ENCODE measurements at places on chromosomes 5 and 9.

- DNase-seq: no peak
Measured at GRCh38 chr5:129135633-129136032, 41.1 kb downstream of the ISOC1 start.

GRCh38 chr5:37606632-37607248, 227.6 kb downstream of the WDR70 start:
- no peak for DNase-seq

- no peak for DNase-seq
Measured at GRCh38 chr5:6926491-6927038, 213.3 kb downstream of the TENT4A start.

DNA sequence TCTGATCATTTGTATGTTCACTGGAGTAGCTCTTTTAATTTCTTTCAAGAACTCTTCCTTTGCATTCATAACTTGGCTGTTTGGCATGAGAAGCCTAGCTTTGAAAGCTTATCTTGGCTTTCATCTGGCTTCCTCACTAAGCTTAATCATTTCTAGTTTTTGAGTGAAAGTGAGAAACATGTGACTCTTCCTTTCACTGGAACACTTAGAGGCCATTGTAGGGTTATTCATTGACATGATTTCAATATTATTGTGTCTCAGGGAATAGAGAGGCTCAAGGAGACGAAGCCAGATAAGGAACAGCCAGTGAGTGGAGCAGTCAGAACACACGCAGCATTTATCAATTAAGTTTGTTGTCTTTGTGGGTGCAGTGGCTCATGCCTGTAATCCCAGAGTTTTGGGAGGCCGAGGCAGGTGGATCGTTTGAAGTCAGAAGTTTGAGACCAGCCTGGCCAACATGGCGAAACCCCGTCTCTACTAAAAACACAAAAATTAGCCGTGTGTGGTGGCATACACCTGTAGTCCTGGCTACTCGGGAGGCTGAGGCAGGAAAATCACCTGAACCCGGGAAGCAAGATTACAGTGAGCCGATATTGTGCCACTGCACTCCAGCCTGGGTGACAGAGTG, 98.3 kb downstream of the UGCG start:
- DNase-seq: no peak

DNA sequence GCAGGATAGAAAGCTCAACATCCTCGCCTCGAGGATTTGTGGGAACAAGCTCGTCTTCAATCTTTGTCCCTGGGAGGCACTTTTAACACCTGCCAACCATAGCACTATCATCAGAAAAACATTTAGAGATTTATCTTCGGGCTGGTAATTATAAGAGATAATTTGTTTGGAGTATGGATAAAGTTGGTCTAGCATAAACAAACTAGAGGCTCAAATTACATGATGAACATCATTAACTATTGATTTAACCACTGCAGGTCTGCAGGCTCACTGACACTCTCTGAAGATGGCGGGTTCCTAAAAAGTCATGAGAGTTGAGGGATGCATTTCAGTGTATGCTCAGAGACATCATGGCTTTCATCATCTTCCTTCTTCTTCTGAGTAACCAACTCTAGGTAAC, 25.8 kb upstream of the PCA3 start:
- DNase-seq: no peak

DNA sequence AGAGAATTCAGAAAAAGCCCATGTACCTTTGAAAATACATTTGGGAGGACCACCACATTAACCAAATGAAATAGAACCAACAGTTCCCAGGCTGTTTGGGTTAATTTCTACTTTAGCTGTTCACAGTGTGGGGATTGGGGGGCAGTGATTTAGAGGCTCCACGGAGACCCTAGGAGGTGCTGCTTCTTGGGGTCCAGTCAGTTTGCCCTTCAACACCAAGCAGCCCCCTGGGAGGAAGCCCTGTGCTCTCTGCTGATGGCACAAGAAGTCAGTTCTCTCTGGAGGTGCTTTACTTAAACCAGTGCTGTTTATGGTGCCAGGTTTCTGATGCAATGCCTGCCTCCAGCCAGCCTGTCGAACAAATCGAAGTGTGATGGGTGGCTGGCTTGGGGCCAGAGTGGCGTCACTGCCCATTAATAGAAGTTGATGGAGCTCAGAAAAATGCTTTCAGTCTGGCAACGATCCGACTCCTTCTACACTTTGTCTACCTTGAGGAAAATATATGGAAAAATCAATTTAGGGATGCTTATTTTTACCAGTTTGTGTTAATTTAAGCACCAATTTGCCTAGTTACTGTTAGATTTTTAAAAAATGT, 134.0 kb downstream of the SNX18 start:
- peak; percentile 79 for DNase-seq

DNA sequence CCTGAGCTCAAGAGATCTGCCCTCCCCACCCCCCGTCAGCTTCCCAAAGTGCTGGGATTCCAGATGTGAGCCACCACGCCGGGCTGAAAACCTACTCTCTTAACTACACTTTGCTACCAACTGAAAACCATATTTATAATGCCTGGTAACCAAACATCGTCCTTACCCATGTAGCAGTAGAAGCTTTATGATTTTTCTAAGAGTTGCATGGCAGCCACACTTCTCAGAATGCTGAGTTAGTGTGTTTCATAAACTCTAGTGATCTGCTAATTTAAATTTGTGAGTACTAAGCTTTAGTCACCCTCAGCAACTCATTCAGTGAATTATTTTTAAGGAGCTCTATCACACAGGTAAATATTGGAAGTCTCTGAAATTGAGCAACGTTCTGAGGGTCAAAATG, 478.4 kb downstream of the KDM4C start:
- no peak for DNase-seq

- no peak for DNase-seq
Measured at GRCh38 chr9:83339435-83339834, 198.8 kb downstream of the FRMD3 start.

- no peak for DNase-seq
Measured at GRCh38 chr9:72477930-72478518, 43.4 kb upstream of the TMC1 start.

DNA sequence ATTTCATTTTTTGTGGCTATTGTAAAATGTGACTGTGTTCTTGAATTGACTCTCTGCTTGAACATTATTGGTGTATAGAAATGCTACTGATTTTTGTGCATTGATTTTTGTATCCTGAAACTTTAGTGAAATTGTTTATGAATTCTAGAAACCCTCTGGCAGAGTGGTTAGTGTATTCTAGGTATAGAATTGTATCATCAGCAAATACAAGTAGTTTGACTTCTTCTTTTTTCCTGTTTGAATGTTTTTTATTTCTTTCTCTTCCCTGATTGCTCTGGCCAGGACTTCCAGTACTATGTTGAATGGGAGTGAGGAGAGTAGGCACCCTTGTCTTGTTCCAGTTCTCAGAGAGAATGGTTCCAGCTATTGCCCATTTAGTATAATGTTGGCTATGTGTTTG, 88.8 kb upstream of the HMHB1 start:
- no peak for DNase-seq

- DNase-seq: no peak
Measured at GRCh38 chr9:88814577-88814976, 176.7 kb upstream of the S1PR3 start.

- no peak for DNase-seq
Measured at GRCh38 chr9:104836767-104837166, 72.8 kb downstream of the NIPSNAP3B start.

GRCh38 chr5:167598166-167598565, 693.3 kb upstream of the WWC1 start:
- DNase-seq: no peak

DNA sequence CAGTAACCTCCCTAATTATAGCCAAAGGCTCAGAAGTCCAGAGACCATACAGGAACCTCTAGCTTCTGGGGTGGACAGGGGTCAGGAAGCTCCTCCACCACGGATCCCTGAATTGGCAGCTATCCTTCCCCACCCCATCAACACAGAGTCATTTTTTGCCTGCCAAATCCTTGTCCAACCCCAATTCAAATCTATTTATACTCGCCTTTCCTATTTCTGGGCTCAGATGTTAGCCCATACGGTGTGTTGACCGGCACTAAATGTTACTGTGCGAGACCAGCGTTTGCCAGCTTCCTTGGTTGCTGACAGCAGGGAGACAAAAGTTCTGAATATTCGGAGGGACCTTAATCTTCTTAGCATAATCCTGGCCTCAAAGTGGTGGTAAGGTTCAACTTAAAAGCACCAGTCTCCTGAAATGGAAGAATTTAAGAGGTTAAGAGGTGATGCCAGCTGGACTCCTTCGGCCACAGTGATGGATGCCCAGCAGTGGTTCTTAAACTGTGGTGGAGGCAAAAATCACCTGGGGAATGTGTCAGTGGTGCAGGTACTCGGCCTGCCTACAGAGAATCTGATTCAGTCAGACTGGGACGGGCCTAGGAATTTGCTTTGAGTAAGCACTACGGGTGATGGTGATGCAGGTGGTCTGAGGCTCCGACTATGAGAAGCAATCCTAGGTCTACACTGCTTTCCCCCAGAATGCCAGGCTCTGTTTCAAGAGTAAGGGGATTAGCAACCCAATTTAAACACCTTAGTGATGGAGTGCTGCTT, 204.8 kb upstream of the MEF2C start:
- DNase-seq: no peak

GRCh38 chr9:121691890-121692289, 40.5 kb downstream of the DAB2IP start:
- DNase-seq: no peak

- no peak for DNase-seq
Measured at GRCh38 chr5:59819806-59820205, 73.7 kb downstream of the PDE4D start.

DNA sequence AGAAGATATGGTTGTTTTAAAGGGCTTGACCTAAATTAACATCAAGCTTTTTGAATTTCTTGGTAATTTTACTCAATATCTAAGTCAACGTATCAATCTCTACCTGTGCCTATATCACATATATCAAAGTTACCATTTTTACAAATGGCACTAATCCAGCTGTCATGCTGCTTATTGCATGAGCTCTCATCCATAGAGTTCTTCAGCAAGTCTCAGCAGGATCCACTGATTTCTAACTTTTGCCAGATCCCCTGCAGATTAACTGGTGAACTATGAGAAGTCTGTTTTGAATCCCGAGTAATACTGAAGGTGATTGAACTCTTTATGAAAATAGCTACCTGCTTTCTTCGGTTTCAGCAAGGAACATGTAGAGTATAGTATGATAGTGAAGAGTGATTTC, 1239.8 kb upstream of the ACO1 start:
- DNase-seq: no peak

DNA sequence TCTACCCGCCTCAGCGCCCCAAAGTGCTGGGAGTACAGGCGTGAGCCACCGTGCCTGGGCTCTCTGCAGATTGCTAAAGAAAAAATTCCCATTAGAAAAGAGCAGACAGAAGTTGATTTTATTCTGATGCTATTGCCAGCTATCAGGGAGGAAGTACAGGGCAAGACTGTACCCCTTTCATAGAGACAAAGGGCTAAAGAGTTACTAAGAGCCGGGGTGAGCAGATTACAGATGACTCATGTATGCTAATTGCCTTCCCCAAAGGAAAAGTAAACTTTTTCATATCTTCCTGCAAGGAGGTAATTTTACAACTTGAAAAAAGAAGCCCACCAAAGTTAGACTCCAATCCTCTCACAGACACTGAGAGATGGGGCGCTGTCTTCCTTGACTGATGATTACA, 42.3 kb upstream of the MCTP1 start:
- no peak for DNase-seq

GRCh38 chr9:84340535-84340934, at the start of gene SLC28A3:
Gene SLC28A3 (minus strand): TSS chr9:84340758. CDS start chr9:84340633, 125 bp downstream.
- DNase-seq: no peak

DNA sequence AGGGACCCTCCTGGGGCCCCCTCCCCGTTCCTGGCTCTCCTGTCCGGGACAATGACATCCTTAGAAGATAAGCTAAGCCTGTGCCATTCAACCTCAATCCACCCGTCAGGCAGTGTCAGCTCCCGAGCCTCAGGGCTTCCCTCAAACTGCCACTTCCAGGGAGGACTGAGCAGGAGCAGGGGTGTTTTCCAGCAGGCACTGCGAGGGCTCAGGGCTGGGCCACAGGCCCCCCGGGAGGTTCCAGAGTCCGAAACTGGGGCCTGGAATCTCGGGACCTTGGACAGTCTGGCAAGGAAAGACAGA, 26.2 kb downstream of the LHX3 start:
- DNase-seq: no peak

DNA sequence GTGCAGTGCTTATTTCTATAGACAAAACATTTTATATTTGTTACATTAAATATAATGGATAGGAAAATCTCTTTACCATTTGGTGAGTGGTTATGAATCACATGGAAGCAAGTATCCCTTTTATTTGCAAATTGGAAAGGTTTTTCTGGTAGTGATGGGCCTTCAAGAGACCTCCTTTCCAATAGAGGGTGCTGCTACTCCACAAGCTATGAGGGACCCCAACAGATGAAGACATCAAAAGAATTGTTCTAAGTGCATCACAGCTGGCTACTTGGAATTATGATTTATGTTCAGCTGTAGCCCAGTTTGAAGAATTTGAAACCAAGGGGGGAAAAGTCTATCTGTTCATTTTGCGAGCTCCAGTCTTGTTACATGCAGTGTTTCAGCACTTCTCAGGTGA, 493.7 kb upstream of the SGCD start:
- DNase-seq: no peak

DNA sequence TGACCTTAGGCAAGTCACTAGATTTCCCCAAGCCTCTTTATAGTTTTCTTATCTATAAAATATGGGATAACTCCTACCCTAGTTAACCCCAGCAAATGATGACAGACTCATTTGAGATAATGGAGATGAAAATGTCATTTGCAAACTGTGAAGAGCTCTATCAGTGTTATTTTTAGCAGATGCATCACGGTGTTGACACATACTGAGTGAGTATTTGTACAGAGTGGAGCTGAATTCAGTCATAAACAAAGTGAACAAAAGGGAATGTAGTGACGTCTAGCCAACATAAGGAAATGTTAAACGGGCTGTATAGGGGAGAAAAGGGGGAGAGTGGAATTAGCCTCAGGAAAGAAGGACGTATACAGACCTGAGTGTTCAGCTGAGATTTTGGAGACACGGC, 75.9 kb downstream of the NMUR2 start:
- DNase-seq: no peak

DNA sequence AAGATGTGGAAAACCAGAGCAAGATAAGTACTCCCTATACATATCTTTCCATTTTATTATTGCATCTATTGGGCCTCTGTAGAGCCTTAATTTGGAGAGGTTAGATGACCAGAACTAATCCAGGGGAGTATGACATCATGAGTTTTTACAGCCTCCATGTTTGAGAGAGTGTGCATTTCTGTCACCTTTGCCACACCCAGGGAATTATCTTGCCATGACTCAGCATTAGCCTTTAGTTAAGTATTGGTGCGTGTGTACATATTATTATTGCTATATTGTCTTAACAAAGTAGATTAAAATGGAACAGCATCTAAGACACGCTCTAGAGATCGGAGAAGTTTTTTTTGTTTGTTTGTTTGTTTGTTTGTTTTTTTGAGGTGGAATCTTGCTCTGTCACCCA, 27.6 kb downstream of the DIMT1 start:
- no peak for DNase-seq

Data from sciatic nerve (tissue), 2 donors.